ENCODE measurements at places on chromosomes 11 and 22. TPM values are rescaled to one million over a fixed set of nuclear protein-coding genes. Genes with fewer than 3 reads are reported as not detected.

The IL17REL gene
- total RNA-seq: not detected

The ADAMTS8 gene
- total RNA-seq: 52.3 TPM

The GAB4 gene
- total RNA-seq: not detected

The ALDH3B2 gene
- total RNA-seq: 0.46 TPM

The XNDC1N gene
- total RNA-seq: 8.0 TPM

The CELSR1 gene
- total RNA-seq: 56.3 TPM

The CST6 gene
- total RNA-seq: 21.4 TPM

DNA sequence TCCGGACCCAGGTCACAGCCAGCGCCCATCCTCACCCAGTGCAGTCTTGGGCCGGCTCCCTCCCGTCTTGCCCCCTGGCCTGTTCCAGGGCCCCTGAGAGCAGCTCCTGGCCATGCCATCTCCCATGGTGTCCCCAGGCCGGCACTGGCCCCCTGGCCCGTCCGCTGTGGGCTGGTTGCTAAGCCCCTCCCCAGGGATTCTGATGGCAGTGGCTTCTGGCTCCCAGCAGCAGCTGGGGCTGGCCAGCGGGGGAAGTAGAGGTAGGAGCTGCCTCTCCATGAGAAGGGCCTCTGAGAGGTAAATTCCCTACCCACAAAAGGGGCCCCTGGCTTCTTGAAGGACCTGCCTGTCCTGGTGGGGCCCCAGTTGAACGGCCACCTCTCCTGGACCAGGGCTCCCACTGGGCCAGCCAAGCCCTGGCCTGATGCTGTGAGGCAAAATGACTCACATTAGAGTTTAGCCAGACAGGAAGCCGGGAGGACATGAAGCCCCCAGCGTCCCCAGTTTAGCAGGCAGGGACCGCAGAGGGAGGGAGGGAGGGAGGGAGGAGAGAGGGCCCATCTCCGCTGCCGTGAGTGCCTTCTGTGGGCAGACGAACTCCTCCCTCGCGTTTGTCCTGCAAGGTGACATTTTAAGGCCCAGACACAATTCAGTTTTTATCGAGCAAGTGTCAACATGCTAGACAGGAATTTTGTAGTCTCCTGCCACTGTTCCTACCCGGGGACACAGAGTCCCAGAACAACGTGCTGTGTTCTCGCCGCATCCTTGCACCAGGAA is 32.9 kb upstream of the GAL start:
- H3K27ac ChIP-seq: no peak overlapping the region
- no peak for DNase-seq
- no peaks in the 10 kb centered on the region for H3K4me1 ChIP-seq
- H3K4me3 ChIP-seq: no peak overlapping the region

GRCh38 chr22:44599500-44600140 is 101.6 kb upstream of the RTL6 start:
- no peaks in the 10 kb centered on the region for H3K36me3 ChIP-seq
- H3K27ac ChIP-seq: no peak overlapping the region
- no peak overlapping the region for H3K4me3 ChIP-seq
- no peak for DNase-seq
- no peaks in the 10 kb centered on the region for H3K27me3 ChIP-seq
- H3K4me1 ChIP-seq: peaks cover 5% of the 10 kb centered on the region

DNA sequence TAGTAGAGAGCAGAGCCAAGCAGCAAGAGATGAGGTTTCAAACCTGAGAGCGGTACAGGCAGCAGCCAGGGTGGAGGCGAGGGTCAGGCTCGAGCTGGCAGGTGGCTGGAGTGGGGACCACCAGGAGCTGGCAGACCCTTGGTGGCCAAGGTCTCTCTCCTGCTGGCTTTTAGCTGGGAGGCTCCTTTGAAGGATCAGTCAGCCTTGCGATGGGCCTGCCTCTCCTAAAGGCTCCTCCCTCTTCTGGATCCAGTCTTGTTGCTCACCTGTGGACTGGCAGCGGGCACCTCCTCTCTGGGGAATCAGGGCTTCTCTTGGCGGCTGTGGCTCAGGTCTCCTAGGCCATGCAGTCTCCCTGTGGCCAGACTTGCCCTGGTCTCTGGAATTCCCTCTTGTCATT is 24.8 kb downstream of the TPST2 start:
- peaks cover 32% of the 10 kb centered on the region for H3K4me1 ChIP-seq
- peaks cover 6% of the 10 kb centered on the region for H3K36me3 ChIP-seq
- H3K27me3 ChIP-seq: no peaks in the 10 kb centered on the region
- H3K27ac ChIP-seq: no peak overlapping the region

DNA sequence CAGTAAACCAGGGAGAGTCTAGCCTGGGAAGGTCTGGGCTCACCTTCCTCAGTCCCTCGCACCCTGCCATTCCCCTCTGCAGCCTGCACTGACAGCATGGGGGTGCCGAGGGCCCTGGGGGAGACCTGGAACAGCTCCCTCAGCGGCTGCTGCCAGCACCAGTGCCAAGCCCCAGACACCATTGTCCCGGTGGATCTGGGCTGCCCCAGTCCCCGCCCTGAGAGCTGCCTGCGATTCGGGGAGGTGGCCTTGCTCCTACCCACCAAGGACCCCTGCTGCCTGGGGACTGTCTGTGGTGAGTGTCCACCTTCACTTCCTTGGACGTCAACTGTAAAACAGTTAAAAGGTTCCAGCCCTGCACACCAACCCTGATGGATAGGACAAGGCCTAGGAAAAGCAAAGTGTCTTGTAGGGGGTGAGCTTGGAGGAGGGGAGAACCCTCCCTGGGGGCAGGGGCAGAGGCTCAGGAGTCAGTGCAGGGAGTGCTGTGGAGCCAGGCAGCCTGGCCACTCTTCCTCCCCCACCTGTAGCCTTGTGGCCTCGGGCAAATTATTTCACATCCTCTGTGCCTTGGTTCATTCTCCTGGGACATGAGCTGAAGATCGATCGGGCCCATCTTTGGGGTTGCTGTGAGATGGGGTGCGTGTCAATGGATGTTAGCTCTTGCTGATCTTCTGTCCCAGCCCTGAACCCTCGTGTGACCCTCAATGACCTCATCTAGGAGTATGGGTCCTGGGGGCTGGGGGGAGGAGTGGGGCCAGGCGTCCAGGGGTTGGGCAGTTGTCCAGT is 85.2 kb upstream of the MYOD1 start:
- H3K4me1 ChIP-seq: no peaks in the 10 kb centered on the region
- H3K4me3 ChIP-seq: no peak overlapping the region
- no peak overlapping the region for H3K27ac ChIP-seq
- DNase-seq: no peak
- H3K27me3 ChIP-seq: no peaks in the 10 kb centered on the region

GRCh38 chr22:19810381-19811201 is 44.1 kb downstream of the GNB1L start:
- no peak overlapping the region for H3K27ac ChIP-seq
- no peaks in the 10 kb centered on the region for H3K27me3 ChIP-seq
- DNase-seq: peak; percentile 19
- H3K36me3 ChIP-seq: no peaks in the 10 kb centered on the region

DNA sequence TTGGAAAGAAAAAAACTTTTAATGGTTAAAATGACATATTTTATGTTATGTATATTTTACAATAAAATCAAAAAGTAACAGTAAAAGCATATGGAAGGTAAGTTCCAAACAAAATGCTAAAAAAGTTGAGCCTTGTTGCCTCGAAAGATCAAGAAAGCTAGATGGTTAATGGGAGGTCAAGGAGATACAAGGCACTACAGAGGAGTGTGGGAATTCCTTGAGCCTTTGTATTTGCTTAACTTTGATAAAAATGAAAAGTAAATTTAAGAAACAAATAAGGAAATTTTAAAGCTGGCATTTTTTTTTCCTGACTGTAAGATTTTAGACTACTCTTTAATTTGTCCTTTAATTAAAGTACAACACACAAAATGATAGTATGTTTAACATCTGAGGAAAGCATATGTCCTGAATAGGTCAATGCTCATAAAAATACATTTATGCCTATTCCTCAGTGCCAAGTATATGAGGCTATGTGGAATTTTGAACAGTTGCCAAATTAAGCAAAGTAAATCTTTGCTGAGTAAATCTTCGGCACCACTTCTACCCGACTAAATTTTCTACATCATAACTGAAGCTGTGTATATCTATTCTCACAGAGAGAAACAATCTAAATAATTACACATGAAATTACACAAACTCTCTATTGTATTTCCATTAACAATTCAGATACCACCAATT is 108.8 kb downstream of the TTC28 start:
- H3K36me3 ChIP-seq: no peaks in the 10 kb centered on the region
- no peaks in the 10 kb centered on the region for H3K27me3 ChIP-seq
- H3K4me1 ChIP-seq: no peaks in the 10 kb centered on the region
- no peak overlapping the region for H3K27ac ChIP-seq
- no peak overlapping the region for H3K4me3 ChIP-seq

DNA sequence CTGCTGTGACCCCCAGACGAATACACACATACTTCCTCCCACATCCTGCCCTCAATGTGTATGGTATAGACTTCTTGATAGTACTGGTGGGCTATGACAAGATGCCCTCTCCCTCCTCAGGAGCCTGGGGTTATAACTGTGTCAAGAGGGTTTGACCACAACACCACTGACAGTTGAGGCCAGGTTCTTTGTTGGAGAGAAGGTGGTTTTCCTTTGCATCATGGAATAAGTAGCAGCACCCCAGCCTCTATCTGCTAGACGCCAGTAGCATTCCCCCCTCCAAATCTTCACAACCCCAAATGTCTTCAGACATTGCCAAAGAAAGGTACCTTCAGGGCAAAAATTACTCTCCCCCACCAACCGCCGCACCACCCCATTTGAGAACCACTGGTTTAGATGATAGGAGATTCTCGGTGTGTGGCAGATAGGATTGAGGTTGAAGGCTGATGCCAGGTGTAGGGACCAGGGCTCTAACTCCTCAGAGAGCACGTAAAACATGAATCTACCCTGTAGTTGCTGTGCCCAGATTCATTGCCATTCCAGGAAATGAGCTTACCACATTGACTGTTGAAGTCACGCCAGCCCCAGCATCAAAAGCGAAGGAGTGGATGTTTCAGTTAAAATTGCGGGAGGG is 5.5 kb upstream of the MYO18B start:
- H3K4me1 ChIP-seq: no peaks in the 10 kb centered on the region
- H3K27me3 ChIP-seq: no peaks in the 10 kb centered on the region
- H3K36me3 ChIP-seq: no peaks in the 10 kb centered on the region

- no peaks in the 10 kb centered on the region for H3K36me3 ChIP-seq
- no peak overlapping the region for H3K27ac ChIP-seq
These were observed 28.6 kb upstream of the NCAM1 start for GRCh38 chr11:112932593-112932992.

DNA sequence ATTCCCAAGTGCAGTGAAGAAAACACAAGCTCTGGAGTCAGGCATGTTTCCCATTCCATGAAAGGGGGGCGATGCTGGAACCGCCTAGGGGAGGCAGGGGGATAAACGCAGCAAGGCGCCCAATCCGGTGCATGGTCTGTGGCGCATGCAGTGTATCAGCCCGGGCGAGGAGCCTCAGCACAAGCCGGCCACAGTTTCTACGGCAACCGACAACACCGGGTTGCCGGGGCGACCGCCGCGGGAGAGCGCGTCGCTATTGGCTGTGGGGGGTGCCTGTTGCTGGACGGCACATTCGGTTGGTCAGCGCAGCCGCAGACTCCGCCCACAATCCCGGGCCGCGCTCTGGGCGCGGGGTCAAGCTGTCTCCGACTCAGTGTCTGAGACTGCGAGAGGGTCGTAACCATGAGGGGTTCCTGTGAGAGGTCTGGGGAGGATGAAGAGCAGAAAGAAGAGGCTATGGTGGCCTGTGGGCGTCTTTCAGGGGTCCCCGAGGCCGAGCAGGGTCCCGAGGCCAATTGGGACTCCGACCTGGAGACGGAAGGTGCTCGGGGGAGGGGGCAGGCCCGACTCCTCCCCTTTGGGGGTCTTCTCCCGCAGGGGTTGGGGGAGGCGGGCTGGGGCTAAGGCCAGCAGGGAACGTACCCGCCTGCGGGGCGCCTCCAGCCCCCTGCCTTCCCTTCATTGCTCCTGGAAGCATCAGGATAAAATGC is at the start of gene LRRC74B:
TSS of gene LRRC74B (plus strand) at position 362 of the 710 bp plus-strand sequence. CDS start at position 403, 41 bp downstream.
- H3K4me1 ChIP-seq: peaks cover 16% of the 10 kb centered on the region
- H3K27me3 ChIP-seq: no peaks in the 10 kb centered on the region
- peak; percentile 97 for DNase-seq

- DNase-seq: no peak
- H3K27me3 ChIP-seq: no peaks in the 10 kb centered on the region
- no peak overlapping the region for H3K4me3 ChIP-seq
These were observed 14.6 kb downstream of the NAV2 start for GRCh38 chr11:19727246-19727645.
